ENCODE measurements at places on chromosomes 1 and 21.
A peak's percentile ranks its signal among the peaks of the same experiment; 100 is the strongest.

GRCh38 chr1:15430787-15431570 is 7.3 kb upstream of the CTRC start:
- DNase-seq: peak; percentile 30

GRCh38 chr1:35319988-35320713 is 51.6 kb downstream of the ZMYM4 start:
- DNase-seq: no peak

GRCh38 chr1:205512059-205513045 is 7.9 kb downstream of the CDK18 start:
- DNase-seq: no peak

GRCh38 chr1:178607718-178608408 is 95.0 kb downstream of the TEX35 start:
- DNase-seq: peak; percentile 20

GRCh38 chr1:160115545-160116282 is at the start of gene ATP1A2:
ATP1A2 (plus strand) TSS chr1:160115759; CDS start chr1:160115862, 103 bp downstream.
- DNase-seq: no peak

- DNase-seq: no peak
Measured at GRCh38 chr1:53532912-53533311, 73.7 kb downstream of the DMRTB1 start.

- DNase-seq: no peak
Measured at GRCh38 chr1:199472018-199472417, 555.5 kb upstream of the NR5A2 start.

- DNase-seq: no peak
Measured at GRCh38 chr1:112114540-112114939, 125.1 kb upstream of the KCND3 start.

GRCh38 chr1:96722161-96722922 is 758 bp downstream of the PTBP2 start:
- DNase-seq: peak; percentile 6

DNA sequence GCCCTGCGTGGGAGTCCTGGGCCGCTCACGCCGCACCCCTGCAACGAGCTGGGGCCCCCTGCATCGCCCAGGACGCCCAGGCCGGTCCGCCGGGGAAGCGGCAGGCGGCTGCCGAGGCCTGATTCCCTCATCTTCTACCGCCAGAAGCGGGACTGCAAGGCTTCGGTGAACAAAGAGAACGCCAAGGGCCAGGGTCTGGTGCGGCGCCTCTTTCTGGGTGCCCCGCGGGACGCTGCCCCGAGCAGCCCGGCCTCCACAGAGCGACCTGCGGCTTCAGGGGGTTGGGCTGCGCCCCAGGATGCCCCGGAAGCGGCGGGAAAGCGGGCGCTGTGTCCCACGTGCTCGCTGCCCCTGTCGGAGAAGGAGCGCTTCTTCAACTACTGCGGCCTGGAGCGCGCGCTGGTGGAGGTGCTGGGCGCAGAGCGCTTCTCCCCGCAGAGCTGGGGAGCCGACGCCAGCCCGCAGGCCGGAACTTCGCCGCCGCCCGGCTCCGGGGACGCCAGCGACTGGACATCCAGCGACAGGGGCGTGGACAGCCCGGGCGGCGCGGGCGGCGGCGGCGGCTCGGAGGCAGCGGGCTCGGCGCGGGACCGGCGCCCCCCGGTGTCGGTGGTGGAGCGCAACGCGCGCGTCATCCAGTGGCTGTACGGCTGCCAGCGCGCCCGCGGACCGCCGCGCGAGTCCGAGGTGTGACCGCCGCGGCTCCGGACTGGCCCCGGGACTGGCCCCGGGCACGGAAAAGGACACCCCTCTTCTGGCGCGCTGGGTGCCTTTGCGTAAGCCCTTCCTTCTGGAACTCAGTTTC is 2.7 kb downstream of the FAM110D start:
- DNase-seq: peak; percentile 37

DNA sequence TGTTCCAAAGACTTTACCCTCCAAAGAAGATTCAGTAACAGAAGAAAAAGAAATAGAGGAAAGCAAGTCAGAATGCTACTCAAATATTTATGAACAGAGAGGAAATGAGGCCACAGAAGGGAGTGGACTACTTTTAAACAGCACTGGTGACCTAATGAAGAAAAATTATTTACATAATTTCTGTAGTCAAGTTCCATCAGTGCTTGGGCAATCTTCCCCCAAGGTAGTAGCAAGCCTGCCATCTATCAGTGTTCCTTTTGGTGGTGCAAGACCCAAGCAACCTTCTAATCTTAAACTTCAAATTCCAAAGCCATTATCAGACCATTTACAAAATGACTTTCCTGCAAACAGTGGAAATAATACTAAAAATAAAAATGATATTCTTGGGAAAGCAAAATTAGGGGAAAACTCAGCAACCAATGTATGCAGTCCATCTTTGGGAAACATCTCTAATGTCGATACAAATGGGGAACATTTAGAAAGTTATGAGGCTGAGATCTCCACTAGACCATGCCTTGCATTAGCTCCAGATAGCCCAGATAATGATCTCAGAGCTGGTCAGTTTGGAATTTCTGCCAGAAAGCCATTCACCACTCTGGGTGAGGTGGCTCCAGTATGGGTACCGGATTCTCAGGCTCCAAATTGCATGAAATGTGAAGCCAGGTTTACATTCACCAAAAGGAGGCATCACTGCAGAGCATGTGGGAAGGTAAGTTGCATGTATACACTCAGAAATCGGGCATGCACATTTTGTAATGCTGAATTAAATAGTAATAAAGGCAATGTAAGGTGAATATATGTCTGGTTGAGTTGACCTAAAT is 97.2 kb downstream of the ZFYVE9 start:
- DNase-seq: no peak

- DNase-seq: no peak
Measured at GRCh38 chr1:61523229-61523628, 201.7 kb downstream of the TM2D1 start.

DNA sequence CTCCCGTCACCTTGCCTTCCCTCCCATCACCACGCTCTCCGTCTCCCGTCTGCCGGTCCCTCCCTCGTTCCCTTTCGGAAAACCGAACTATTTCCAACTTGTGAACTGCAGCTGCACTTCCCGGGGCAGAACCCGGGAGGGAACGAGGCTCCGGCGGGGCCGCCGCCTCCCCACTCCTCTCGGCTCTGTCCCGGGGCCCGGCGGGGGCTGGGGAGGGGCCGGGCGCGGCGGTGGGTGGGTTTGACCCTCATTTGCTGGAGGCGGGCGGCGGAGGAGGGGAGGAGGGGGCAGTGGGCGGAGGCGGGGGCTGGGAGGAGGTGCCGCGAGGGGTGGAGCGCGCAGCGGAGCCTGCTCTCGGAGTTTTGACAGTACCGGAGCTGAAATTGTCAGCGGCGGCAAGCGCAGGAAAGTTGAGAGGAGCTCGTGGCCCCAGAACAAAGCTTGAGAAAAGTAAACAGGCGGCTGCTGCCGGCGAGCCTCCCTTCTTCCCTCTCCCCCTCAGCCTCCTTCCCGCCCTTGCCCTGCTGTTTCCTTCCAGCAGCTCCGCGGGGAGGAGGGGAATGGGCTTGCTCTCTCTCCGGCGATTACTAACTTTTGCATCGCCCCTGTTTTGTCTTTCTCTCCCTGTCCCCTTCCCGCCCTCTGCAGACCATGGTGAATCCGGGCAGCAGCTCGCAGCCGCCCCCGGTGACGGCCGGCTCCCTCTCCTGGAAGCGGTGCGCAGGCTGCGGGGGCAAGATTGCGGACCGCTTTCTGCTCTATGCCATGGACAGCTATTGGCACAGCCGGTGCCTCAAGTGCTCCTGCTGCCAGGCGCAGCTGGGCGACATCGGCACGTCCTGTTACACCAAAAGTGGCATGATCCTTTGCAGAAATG is 2.9 kb downstream of the LMO4 start:
- peak; percentile 81 for DNase-seq

DNA sequence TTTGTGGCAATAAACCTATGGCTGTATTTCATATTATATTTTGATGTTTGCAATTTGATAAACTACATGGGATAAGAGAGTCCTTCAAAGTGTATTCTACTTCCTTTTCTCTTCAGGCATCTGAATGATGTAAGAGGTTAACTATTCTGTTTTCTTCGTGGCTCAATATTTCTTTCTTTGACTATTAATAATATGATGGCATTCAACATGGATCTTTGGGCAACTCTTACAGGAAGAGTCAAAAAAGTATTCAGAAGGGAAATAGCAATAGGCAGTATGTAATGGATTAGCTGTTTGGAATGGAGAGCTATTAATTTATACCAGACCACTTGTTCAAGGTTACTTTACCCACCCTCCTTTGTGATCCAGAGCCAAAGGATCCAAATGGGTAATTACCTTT is 74.4 kb downstream of the HMCN1 start:
- no peak for DNase-seq

GRCh38 chr1:179867493-179868330 is 9.9 kb downstream of the TOR1AIP2 start:
- DNase-seq: peak; percentile 45

- DNase-seq: peak; percentile 23
Measured at GRCh38 chr1:150160964-150161621, 11.4 kb downstream of the PLEKHO1 start.

DNA sequence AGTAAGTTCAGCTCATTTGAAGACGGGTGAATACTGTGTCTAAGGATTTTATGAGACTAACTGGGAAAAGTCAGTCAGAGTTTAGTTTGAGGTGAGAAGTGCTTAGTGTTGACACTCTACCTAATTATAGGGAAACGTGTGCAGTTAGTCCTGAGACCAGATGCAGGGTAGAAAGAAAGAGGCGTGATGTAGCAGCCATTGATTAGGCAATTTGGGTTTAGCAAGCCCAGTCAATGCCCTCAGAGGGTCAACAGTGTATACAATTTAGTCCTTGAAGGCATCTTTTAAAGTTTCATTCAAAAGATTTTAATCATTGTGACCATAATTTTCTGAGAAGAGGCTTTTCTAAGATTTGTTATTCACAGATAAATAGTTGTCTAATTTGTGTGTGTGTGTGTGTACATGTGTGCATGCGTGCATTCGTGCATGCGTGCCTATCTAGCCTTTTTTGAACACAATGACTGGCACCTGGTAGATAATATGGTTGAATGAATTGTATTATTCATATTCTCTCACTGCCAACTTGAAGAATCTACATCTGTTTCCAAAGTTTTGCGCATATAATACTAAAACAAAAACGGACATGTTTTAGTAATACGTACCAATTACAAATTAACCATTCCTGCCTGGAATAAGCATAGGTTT is 332.9 kb downstream of the SRGAP2C start:
- no peak for DNase-seq

DNA sequence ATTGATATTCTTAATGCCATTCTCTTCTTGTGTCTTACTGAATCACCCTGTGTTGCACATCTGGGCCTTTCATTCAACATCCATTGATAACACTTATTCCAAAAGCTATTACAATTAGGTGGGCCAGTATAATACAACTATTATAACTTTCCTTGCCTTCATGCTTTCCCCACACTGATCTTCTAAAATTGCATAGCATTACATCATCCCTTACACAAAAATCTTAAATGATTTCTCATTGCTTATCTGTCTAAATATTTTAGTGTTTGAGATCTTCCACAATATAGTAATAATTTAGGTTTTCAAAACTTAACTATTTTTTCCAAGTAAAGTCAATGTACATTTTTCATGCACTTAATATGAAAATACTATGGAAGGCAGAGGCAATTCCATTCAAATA is 1634.1 kb downstream of the PLA2G4A start:
- DNase-seq: no peak

DNA sequence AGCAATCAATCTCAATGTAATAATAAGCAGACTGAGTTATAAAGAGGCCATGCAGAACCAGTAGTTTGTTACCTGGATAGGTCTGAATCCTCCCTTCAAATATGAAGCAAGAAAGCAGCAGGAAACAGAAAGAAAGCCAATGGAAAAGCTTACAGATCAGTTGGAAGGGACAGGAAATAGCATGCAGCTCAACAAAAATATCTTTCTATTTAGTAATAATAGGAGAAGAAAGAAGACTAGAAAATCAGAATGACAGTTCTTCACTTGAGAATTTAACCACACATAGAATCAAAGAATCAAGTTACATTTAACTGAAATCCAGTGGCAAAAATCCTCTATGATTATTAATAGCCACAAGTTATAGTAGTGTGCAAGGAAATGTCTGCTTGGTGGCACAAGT is 194.4 kb downstream of the EIF4G3 start:
- DNase-seq: no peak

DNA sequence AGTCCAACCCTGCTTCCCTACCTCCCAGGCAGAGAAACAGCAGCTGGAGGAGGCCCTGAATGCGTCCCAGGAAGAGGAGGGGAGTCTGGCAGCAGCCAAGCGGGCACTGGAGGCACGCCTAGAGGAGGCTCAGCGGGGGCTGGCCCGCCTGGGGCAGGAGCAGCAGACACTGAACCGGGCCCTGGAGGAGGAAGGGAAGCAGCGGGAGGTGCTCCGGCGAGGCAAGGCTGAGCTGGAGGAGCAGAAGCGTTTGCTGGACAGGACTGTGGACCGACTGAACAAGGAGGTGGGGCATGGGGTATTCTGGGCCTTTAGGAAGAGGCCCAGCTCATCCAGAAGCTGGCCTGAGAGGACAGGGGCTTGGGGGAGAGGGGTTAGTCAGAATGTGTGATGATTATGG is 9.6 kb upstream of the TUFT1 start:
- DNase-seq: no peak

GRCh38 chr1:183238071-183238470 is 52.0 kb downstream of the LAMC2 start:
- DNase-seq: no peak

DNA sequence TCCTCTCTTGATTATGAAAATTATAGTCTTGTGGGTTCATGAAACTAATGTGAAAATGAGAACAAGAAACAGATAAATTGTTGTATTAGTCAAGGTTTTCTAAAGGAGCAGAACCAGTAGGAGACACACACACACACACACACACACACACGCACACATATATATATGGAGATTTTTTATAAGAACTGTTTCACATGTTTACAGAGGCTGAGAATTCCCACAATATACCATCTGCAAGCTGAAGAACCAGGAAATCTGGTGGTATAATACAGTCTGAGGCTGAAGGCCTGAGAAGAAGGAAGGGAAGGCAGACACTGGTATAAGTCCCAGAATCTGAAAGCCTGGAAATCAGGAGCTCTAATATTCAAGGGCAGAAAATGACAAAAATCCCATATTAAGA is 70.9 kb upstream of the RGS18 start:
- no peak for DNase-seq

GRCh38 chr1:54569339-54569738 is 21.3 kb downstream of the ACOT11 start:
- no peak for DNase-seq

DNA sequence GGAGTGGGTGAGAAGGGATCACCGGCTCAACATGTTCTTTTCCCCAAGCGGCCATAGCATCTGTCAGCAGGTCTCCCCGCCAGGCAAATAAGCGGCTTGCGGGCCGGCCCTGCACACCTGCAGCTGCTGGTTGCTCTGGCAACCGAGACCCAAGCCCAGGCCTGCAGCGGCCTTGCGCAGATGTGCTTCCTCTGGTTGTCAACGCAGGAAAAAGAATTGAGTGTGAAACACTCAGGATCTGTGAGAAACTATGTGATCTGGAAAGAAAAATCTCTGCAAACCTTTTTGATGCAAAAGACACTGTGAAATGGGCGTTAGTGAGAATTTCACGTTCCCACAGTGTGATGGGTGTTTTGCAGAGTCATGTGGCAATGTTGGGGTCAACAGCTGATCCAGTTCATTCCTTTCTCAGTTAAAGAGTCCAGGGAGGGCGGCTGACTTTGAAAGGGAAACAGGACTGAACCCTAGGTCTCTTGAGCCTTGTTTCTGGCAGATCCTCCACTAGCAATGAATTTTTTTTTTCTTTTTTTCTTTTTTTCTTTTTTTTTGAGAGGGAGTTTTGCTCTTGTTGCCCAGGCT is 28.4 kb downstream of the TOMM20 start:
- no peak for DNase-seq

- DNase-seq: no peak
Measured at GRCh38 chr1:45621501-45621836, 2.4 kb downstream of the CCDC17 start.
